ENCODE measurements at places on chromosomes 1 and 21.
A peak's percentile ranks its signal among the peaks of the same experiment; 100 is the strongest.

DNA sequence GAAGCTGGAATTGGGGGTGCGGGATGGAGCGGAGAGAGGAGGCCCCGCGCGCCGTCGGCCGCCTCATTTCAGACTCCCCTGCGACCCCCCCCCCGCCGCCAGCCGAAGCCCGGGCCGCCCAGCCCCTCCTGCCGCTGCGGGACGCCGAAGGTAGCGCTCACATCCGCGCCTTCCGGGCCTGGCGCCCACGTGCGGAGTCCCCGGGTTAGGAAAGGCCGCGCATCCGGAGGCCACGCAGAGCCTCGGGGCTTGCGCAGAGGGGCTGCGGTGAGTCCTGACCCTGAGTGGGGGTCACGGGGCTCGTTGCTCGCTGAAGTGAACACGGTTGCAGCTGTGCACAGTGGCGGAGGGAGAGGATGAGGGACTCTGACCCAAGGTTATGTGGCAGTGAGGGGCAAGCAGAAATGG, 552 bp upstream of the ZNF496 start:
- peak; percentile 69 for DNase-seq

DNA sequence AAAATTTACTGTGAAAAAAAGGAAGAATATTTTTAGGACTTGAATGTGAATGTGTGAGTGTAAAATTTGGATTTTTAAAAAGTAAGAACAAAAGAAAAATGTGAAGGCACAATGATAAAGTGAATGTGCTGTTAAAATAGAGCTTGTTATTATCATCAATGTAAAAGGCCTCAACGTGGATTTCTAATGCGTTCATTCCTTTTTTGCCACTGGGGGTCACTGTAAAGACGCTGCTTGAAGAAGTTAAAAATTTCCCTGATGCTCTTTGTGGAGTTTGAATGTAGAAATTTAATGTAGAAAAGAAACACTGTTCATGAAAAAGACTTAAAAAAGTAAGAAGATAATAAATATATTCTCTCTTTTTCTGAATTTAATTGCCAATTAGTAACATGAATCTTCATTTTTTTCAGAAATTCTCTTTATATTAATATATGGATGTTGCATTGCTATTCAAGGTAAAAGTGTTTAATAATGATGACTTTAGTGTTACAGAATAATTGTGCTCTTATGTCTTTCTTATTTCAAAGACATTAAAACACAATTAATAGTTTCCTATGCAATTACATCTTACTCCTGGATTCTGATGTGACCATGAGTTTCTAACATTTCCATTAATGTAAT, 161.5 kb downstream of the DNM3 start:
- DNase-seq, result peak; percentile 65

DNA sequence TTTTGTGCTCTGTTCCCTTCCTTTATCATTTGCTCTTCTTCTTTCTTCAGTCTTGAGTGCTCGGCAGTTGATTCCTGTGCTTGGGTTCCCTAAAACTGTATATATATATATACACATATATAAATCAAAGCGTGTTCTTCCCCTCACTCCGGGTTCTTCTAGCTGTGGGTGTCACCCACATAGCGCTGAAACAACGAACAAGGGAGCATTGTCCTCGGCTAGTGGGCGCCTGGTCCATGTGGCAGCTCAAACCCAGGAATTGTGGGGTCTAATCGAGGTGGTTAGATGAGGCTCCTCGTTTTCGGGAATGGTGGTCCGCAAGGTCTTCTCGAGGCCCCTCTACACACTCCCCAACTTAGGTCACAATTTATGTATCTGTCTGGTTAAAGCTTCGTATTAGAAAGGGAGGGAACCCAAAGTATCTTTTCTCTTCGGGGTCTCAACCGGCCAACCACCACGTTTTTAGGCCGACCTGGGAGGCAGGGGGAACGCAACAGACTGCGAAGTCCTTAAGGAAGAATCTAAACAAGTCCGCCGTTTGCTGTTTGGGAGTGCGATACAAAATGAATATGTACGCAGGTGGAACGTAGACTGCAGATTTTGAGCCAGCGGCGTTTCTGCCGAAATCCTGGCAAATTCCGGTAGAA, 504 bp upstream of the SDHC start:
- DNase-seq, result no peak

- no peak for DNase-seq
Measured at GRCh38 chr1:92805216-92805615, 20.3 kb upstream of the EVI5 start.

- DNase-seq, result no peak
Measured at GRCh38 chr1:153141377-153141776, 9.3 kb downstream of the SPRR2G start.

DNA sequence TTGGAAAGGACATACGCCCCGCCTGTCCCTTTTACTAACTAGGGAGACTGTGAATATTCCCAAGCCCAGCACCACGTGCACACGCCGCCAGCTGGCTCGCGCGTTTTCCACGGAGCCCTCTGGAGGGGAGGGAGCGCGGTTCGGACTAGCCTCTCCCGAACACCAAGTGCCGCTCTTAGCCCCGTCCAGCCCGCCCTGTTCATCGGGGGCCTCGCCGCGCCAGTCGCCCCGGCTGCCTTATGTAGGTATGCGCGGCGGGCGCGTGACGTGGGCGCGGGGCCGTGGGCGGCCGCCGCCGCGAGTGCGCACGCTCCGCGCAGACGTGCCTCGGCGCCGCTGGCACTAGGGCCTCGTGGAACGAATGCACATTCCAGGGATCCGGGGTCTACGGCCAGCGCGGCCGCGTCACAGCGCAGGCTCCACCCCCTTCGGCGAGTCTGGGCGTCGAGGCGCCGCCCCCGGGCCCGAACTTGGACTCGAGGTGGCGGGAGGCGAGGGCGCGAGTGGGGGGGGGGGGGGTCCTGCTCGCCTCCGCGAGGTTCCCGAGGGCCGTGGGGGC, 767 bp upstream of the IRF2BP2 start:
- DNase-seq, result peak; percentile 92

DNA sequence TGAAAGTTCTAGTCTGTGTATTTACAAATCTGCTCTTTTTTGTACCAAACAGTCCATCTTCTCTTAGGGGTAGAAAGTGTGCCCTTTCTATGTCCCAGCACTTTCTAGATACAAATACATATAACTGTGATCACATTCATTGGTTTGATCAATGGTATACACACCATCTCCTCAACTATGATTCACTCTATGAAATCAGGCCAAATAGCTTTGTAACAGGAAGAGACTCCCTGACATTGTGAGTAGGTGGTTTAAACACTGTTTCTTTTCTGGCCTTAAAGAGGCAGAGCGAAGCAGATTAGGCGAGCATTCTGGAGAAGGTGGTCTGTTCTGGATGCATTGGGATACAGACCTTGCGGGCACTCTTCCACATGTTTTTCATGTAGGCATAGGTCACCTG, 39.3 kb upstream of the EXOSC10 start:
- no peak for DNase-seq

GRCh38 chr1:195584870-195585624, 1023.2 kb downstream of the KCNT2 start:
- peak; percentile 37 for DNase-seq

Measured in GM23338 (cell line).